ENCODE measurements at places on chromosomes 5 and 9.

GRCh38 chr5:100023536-100023935, 511.6 kb upstream of the FAM174A start:
- no peak for DNase-seq

DNA sequence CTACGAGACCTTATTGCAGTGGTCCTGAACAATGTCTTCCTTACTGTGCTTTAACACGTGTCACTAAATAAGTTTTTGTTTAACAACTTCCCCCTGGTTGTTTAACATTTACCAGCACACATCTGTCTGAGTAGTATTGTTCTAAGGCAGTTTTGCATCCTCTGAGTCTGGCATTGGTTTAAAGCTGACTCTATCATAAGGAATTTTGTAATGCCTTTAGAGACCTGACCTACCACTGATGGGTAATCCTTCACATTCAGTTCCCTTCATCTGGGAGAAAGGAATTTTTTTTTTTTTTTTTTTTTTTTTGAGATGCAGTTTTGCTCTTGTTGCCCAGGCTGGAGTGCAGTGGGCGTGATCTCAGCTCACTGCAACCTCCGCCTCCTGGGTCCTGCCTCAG, 20.0 kb upstream of the PCAT7 start:
- no peak for DNase-seq

DNA sequence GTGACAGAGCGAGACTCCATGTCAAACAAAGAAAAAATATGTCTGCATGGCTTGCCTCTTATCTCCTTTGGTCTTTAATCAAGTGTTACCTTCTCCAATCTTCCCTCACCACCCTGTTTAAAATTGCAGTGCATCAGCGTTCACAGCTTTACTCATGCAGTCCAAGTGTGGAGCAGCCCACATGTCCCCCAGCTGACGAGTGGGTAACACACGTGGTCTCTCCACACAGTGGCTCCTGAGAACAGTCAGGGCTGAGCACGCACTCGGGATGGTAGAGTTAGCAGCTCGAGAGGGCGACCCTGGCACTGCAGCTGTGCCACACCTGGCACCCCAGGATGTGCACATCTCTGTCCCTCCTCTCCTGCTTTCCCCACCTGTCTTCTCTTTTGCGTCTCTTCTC, 25.9 kb upstream of the CFAP157 start:
- peak; percentile 10 for DNase-seq

DNA sequence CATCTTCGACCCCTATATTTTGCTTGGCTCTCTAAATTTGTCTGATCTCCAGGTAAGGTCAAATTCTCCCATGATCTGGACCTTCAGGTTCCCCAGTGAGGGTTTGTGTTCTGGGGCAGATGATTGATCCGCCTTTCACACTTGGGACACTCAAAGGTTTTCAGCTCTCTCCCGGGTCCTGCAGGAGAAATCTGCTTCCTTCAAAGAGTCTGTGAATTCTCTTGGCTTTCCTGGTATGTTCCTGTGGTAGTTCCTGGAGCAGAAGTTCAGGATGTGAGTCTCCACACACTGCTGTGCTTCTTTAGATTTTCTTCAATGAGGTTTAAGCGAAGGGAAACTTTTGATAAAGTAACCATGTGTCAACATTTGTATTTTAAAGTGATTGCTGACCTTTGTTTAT, 318.0 kb downstream of the TAF11L14 start:
- no peak for DNase-seq

- peak; percentile 19 for DNase-seq
These were observed 161.0 kb downstream of the SPATA31D1 start for GRCh38 chr9:82149501-82149946.

DNA sequence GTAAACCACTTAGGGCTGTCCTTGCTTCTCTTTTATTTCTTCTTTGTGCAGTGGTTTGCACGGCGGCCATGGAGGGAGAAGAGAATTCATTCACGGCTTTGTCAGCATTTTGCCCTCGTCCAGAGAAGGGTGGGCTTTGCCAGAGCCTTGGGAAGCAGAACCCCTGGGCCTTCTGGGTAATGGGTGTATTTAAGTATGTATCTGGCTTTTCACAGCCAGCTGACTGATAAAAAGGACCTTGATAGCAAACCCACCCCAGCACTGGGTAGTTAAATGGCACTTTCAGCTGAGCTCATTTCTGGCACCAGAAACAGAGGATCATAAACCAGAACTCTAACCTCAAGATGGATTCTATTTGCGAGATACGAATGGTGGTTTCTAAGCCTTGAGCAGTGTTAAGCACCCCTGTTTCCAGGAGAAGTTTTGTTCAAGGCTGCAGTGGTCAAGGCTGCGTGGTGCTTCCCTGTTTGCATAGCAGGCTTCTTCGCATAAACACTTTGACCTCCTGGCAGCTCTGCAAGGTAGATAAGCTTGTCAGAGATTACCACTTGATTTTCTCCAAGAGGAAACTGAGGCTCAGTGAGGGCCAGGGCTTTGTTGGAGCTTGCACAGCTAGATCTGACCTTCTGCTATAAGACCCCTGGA, 441.6 kb upstream of the KLF4 start:
- DNase-seq = no peak

DNA sequence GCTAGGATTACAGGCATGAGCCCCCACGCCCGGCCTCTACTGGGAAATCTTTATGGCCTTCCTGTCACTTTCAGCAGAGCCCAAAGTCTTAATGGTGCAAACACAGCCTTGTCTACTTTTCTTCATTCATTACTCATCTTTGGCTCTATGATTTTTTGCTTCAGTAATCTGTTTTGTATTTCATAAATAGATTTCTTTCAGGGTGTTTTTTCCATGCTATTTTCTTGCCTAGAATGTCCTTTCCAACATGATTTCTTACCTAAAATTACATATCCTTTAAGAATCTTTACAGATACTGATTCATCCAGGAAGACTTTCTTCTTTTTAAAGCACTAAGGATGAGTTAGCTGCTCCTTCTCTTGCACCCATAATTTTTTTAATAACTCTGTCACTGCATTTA, 213.0 kb downstream of the TAF11L14 start:
- no peak for DNase-seq

DNA sequence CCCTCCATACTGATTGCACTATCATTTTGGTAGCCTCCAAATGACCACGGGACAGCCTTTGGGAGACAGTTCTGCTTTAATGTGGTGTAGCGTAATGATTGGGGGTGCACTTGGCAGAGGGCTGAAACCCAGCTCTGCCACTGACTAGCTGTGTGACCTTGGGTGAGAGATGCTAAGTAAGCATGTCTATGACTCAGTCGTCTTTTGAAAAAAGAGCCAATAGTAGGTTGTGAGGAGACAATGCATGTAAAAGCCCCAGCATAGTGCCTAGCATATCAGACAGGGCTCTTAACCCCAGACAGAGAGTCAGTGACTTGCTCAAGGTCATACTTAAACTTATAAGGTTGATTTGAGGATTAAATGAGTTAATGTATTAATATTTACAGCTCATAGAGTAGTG, 18.0 kb upstream of the CXCL14 start:
- no peak for DNase-seq

DNA sequence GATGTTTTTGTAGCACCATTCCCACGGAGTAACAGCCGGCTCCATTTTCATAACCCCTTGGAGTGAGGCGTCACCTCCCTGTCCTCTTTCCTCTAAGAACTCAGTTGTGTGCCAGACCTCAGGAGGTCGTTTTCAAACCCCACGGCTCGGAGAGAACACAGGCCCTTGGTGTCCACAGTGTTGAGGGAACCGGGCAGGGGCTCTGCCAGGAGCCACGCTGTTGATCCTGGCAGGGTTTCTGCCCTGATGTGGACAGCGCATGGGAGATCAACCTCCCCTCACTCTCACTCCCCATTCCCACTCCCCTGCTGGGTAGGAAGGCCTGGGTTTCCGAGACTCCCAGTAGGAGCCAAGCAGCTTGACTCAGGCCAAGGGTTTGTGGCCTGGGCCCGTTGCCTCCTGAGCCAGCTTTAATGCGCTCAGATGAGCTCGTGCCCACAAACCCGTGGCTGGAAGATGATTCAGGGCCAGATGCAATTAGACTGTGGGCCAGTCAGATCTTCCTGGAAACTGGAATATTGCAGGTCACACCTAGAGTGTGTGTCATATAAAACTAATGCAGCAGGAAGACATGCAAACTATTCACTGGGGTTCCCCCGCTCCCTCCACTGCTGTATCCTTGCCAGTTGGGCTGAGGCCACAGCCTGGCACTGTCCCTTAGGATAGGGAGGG, 133.4 kb downstream of the SLC12A2 start:
- peak; percentile 76 for DNase-seq

DNA sequence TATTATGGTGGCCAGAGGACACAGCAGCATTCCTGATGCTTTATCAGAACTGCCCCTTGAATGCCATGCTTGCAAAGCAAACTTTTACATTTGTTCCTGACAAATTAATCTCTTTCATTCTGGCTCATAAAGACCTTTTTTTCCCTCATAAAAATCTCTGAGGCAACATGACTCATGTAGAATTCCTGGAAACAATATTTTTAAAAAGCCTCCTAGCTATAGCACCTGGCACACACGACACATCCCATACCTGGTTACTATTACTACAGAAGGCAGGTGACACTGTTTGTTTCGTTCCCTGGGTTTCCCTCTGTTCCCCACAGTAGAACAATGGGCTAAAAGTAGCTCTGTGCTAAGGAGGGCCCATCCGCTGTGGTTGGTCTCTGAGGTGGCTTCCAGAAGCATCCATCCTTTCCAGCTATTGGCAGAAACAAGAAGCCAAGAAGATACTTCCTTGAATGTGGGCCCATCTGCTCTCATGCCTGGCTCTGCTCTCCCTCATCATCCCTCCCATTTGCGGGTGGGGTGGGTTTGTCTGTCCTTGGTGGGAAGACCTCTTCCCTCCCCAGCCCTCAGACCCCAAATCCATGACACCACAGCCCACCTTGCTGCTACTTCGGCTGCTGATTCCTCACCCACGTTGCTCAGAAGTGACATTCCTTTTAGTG, 59.1 kb downstream of the GALNT12 start:
- DNase-seq = no peak

DNA sequence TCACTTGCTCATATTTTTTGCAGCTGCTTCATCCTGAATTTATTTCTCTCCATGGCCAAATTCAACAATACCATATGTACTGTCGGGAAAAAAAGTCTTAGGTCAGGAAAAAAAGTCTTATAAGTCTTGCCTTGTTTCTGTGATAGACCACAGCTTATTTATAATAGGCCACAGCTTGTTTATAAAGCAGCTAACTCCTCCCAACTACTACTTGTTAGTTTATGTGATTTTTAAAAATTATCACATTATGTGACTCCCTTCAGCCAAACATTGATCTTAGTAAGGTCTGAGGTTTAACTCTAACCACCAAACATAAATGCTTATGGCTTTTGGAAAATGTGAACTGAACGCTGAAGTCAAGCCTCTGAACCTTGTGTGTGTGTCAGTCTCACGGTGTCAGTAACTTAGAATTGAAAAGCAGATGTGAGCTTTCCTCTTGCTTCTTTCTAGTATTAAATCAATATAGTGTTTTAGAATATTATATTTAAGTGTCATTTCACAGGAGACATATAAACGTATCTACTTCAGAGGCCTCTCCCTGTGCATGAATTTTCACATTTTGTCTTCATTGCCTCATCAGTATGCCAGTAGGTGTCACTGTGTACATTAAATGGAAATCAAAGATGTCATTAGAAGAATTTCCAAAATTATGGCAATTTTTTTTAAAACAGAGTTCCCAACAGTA, 51.3 kb downstream of the SNX24 start:
- no peak for DNase-seq

- DNase-seq = peak; percentile 52
These were observed 640 bp downstream of the SURF4 start for GRCh38 chr9:133375116-133375723.

DNA sequence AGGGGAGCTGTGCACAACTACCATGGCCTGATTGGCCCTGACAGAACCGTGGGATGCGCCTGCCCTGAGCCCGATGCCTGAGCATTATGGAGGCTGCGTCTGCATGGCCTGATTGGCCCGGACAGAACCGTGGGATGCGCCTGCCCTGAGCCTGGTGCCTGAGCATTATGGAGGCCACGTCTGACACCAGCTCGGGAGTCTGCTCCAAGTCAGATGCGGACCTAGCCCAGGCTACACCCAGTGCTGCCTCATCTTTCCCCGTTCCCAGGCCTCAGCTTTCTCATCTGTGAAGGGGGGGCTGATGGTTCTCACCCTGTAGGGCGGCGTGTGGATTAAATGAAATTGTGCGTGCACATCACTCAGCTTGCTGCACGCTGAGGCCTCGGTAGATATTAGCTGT, 7.3 kb downstream of the CEP72 start:
- DNase-seq = no peak

- no peak for DNase-seq
These were observed 104.4 kb downstream of the MPDZ start for GRCh38 chr9:13174906-13175639.

DNA sequence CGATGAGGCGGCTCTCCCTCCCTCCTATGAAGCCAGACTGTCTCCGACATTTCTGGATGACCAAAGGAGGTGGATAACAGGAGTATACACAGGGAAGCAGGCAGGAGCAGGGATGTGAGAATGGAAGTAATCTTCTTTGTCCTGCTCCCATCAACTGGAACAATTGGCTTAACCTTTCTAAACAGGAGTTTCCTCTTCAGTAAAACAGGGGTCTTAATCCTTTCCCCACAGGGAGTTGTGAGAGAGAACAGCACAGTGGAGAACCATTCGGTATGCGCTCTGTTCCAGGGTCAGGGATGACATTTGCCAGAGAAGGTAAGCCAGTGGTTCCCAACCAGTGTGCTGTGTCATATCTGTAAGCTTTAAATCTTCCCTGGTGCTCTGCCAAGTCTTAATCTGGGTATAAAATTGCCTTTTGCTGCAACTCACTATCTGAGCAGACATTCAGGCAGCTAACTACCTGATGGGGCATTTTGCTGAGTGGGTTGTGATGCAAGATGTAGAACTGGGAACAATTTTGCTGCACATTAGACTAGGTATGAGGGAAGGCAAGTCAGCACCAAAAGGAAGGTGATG, 294.8 kb upstream of the KIF2A start:
- no peak for DNase-seq

DNA sequence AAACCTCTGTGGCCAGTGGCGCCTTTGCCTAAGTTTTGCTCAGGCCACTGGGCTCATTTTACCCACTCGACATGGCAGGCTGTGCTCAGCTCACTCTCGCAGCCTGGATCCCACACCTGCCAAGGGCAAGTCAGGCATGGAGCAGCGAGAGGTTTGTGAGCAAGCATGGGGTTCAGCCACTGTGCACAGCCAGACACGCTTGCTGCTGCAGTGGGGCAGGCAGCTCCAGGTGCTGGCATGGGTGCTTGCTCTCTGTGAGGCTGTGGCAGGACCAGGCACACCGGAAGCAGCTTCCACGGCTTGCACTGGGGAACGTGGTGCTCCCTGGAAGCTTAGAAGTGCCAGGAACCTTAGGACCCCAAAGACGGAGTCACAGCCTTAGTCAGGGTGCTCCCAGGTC, 470.1 kb downstream of the CDH9 start:
- no peak for DNase-seq

DNA sequence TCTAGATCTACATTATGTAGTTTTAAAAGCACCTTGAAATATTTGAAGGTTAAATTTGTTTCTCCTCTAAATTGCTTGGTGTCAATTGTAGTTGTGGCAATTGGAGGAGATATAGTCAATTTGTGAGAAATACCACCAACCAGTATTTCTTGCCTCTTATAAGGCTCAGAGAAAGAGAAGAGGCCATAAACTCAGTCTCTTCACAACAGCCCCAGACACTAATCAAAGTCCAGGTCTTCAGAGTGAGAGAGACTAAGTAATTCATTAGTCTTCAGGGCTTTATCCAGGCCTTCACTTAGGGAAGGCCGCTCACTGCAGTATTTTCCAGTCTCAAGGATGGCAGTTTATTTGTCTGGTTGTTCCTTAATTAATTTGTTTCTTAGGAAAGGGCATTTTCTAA, 168.0 kb upstream of the RGMB start:
- DNase-seq = no peak

GRCh38 chr5:72189146-72189545, 81.9 kb downstream of the MAP1B start:
- DNase-seq = no peak

GRCh38 chr5:164054461-164054860, 549.0 kb downstream of the MAT2B start:
- no peak for DNase-seq
